Osteoblast (primary cell): ENCODE measurements at places on chromosomes 2 and 18.

GRCh38 chr2:332592-332991 is 44.7 kb upstream of the ALKAL2 start:
- H3K4me1 ChIP-seq, result no peaks in the 10 kb centered on the region
- H3K36me3 ChIP-seq, result no peaks in the 10 kb centered on the region
- no peak overlapping the region for H3K27ac ChIP-seq
- no peak for DNase-seq
- H3K4me3 ChIP-seq, result no peak overlapping the region
- no peaks in the 10 kb centered on the region for H3K27me3 ChIP-seq

DNA sequence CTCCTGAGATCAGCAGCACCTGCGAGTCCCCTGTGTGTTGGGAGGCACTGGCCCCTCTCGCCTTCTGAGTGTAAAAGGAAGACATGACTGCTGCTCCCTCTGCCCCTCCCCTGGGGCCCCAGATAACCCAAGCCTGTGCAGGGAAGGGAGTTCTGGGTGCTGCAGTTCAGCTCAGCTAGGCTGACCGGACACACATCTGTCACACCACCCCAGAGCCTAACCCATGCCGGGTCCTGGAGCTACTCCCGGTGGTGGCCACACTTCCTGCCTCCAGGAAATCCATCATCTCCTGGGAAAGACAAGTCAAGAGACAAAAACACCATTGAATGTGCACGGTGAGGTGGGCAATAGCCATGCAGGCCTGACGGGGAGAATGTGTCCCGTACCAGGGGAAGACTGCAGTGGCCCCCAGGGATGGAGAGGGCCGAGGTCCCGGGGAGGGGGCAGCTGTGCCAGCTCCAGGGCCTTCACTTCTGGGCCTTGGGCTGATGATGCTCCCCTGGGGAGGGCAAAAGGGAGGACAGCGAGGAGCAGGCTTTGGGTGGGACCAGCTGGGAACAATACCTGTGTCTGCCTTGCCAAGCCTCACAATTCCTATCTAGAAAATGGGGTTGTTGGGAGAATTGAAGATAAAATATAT is 210.6 kb downstream of the TFCP2L1 start:
- H3K4me3 ChIP-seq, result no peak overlapping the region
- H3K27me3 ChIP-seq, result no peaks in the 10 kb centered on the region
- no peaks in the 10 kb centered on the region for H3K36me3 ChIP-seq
- H3K27ac ChIP-seq, result no peak overlapping the region
- peaks cover 11% of the 10 kb centered on the region for H3K4me1 ChIP-seq
- no peak for DNase-seq

GRCh38 chr2:135151615-135152014 is 99.5 kb downstream of the RAB3GAP1 start:
- no peak for DNase-seq
- no peak overlapping the region for H3K27ac ChIP-seq
- H3K36me3 ChIP-seq, result peaks cover 53% of the 10 kb centered on the region
- no peaks in the 10 kb centered on the region for H3K27me3 ChIP-seq
- peaks cover 6% of the 10 kb centered on the region for H3K4me1 ChIP-seq

DNA sequence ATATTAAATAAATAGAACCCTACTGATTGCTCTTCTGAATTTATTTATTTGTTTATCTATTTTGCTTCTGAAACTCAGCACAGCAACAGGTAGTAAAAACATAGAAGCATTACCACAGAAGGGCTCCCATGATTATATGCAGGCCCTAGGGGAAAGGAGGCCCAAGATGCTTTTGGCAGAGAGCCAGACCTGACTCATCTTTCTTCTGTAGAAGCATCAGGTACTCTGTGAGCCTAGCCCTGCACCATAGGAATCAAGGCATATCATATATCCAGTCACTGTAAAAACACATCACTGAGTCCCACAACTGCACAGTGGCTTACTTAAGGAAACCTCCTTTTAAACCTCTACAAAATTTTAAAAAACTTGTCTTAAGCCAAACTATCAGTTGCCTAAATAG is 1.8 kb downstream of the SCN9A start:
- H3K4me1 ChIP-seq, result peaks cover 17% of the 10 kb centered on the region
- no peaks in the 10 kb centered on the region for H3K36me3 ChIP-seq
- H3K27me3 ChIP-seq, result no peaks in the 10 kb centered on the region
- no peak overlapping the region for H3K27ac ChIP-seq
- no peak overlapping the region for H3K4me3 ChIP-seq

DNA sequence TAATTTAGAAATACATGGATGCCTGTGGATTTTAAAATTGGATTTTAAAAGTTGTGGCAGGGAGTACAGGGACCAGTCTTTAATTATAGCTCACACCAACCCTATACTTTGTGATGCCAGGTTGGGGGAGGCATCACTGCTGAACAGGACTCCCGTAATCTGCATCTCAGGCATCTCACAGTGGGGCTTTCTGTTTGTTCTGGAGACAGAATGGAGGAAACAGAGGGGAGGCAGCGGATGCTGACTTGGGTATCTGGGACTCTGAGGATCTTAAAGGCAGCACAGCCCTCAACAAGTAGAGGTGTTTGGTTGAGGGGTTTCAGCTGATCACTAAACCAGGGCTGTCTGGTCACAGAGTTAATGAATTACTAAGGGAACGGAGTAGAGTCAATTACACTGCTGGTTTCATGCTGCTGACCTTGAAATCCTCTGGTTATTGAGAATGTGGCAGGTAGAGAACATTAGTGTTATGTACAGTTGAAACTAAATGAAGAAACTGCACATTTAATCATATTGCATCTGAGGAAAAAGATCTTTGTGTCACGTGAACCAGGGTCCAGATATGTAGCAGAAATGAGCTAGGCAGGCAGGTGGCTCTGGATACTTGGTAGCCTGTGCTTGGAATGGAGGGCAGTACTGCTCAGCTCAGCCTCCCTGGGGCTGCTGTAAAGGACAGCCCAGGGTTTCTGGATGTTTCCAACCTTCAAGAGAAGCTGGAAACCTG is 40.3 kb downstream of the FHOD3 start:
- H3K27ac ChIP-seq, result no peak overlapping the region
- DNase-seq, result no peak
- no peak overlapping the region for H3K4me3 ChIP-seq
- peaks cover 6% of the 10 kb centered on the region for H3K4me1 ChIP-seq
